NCI-H1092 treated with DMSO at 0.1 percent for 48 hours (cell line): ENCODE measurements at places on chromosomes 7 and 10.

DNA sequence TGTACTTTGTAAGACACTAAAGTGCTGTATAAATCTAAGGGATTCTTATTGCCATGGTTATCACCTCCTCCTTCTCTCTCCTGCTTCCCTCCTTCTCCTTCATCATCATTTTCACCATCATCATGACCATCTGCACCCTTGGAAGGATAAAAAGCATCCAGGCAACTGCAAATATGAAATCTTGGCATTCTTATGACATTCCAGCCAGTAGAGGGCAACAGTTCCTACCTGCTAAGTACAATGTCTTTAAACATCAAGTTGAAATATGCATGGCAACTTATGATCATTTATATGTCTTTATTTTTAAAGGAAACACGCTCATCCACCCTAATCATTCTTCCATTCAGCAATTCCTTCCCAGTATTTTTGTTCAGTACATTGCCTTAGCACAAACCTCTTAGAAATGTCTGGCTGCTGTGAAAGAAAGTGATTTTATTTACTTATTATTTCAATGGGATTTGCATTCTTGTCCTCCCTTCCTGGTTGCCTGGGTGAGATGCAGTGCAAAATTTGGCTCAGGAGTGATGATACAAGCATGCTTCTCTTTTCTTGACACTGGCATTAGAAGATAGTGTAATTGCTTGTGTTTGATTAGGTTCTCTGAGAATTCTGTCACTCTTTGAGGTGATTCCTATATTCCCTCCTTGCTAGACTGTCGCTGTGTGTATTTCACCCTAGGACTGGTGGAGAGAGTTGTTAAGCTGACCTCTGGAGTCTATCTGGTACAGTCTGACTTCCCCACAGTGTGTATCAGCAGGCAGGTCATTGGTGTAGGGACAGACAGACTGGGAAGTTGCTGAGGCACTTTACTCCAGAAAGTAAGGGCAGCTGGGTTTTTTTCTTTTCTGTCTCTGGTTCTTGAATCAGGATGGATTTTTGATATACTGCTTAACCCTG lies 188.5 kb upstream of the BMPER start:
- DNase-seq, result peak; percentile 28

GRCh38 chr7:40761762-40762560 lies 627.2 kb downstream of the SUGCT start:
- DNase-seq, result no peak

DNA sequence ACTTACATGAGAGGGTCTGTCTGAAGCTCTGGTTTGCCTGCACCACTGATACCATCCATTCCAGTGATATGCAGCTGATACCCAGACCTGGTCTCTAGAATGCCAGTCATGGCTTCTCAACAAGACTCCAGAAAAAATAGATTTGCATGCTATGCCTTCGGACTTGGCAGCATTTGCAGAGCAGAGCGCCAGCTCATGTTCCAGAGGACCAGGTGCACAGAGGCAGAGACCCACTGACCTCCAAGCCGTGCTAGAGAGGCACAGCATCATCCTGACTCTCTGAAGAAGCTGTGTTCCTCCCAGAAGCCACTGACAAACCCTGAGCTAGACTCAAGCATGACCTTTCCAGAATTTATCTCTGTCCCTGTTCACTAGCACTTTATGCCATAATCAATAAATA lies 6.9 kb upstream of the PRKAG2 start:
- DNase-seq, result no peak

- DNase-seq, result no peak
Measured at GRCh38 chr10:93573051-93573909, 6.8 kb downstream of the FFAR4 start.

GRCh38 chr7:22544245-22544644 lies 44.3 kb upstream of the STEAP1B start:
- no peak for DNase-seq

DNA sequence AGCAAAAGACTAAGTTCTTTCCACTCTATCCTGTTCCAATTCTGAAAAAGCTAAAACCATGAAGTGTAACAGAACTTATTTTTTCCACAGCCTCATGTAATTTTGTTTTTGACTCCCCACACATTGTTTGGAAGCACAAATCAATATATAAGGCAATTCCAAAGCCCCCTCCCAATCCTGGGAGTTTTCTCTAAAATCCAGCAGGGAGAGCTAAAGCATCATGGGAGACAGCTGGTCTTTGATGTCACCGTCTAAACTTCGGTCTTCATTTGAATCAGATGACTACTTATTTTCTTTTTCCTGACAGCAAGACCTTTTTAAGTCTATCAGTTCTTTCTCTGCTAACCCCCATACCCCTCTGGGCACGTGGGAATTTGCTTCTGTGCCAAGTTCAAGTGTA lies 33.3 kb upstream of the PON1 start:
- peak; percentile 20 for DNase-seq

DNA sequence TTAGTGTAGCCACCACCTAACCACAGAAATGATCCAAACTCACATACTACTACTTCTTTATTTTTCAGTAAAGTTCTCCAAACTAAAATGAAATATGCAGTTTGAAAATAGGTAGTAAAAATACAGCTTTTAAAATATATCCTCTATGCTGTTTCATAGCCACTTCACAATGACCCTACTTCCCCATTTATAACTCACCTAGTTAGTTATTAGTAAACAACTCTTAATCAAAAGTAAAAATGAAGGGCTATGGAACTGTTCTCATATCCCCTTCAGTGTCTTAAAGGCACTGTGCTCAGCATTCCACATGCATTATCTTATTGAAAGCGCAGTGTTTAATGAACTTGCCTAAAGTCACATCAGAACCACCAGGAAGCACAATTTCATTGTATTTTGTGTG lies 43.5 kb downstream of the KMT2C start:
- DNase-seq, result no peak

DNA sequence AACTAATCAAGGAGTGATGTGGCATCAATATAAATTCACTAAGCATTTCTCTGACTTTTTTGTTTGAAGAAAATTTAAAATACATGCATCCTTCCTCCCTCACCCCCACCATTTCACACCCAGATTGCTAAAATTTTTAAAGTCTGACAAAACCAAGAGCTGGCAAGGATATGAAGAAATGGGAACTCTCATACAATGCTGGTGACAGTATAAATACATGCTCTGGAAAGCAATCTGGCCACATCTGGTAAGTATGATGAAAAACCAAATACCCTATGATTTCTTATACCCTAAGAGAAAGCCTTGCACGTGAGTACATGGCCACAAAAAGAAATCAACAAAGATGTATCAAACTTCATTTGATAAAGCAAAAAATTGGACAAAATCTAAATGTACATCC lies 31.2 kb downstream of the P4HA1 start:
- no peak for DNase-seq

GRCh38 chr7:26550492-26550891 lies 258.8 kb downstream of the SNX10 start:
- DNase-seq, result no peak

DNA sequence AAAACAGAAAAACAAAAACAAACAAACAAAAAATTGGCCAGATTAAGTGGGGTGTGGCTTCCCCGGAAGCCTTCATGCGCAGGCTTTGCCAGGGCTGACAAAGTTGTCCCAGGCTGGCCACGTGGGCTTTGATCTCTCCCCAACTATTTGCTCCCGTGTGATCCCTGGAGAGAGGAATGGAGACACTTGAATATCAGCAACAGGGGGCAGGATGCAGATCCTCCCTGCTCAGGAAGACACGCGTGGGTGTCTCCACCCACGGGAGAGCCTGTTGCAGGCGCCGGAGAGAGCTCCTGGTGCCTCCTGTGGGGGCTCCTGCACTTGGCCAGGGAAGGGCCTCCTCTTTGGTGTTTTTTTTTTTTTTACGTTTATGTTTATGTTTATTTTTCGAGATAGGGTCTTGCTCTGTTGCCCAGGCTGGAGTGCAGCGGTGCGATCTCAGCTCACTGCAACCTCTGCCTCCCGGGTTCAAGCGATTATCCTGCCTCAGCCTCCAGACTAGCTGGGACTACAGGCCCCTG lies 19.0 kb downstream of the TRIM56 start:
- DNase-seq, result no peak

DNA sequence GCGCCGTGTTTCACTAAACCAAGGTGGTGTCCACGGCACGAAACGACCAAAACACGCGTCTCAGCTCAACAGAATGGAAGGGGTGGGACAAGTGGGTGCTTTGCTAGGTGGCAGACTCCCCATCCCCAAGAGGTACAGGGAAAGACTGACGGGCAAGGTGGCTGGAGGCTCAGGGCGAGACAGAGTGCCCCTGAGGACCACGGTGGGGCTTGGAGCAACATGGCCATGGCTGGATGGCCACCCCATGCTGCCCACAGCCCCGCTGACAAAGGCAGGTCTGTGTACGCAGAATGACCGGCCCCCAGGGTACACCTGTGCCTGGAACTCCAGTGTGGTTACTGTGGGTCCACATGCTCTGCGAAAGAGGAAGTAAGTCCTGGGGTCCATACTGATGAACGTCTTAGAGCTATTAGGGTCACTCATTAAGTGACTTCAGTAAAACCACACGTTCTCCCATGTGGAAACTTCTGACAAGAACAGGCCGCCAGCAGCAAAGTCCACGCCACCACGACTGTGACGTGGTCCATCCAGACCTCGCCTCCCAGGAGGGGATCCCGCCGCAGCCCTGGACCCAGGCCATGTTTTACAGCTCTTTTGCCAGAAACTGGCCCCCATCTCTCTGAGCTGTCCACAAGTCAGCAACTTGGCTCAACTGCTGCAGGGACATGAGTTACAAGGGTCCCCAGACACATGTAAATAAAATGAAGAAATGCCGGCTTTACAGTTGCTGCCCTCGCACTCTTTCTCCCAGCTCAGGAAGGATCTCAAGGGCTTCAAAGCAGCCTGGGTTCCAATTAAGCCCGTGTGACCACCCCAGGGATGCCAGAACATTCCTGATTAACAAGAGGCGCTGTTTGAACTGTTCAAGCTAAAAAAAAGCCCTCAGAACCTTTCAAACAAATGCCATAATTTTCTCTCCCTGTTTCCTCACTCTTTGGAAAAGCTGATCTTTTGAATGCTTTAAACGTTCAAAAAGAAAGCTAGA lies 66.8 kb downstream of the MAD1L1 start:
- no peak for DNase-seq

DNA sequence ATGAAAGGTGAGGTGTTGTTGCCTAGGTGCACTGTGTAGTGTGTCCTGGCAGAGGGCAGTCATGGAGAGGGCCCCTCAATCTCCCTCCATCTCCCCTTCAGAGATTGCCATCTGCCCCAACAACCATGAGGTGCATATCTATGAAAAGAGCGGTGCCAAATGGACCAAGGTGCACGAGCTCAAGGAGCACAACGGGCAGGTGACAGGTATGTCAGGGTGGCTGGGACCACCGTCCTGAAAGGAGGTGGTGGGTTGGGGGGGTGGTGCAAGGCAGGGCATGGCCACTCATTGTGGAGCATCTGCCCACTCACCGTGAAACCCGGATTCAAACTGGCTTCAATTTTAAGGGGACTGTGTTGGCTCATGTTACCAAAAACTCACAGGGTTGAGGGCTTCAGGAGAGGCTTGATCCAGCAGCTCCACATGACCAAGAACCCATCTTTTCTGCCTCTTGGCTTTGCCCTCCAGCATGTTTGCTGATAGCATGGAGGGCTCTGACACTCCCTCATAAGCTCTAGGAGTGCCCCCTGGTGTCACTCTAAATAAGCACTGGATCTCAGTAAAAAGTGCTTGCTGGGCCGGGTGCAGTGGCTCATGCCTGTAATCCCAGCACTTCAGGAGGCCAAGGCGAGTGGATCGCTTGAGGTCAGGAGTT lies 12.2 kb downstream of the ARPC1B start:
- DNase-seq, result no peak

- DNase-seq, result no peak
Measured at GRCh38 chr10:130795819-130796218, 515.7 kb downstream of the TCERG1L start.

- peak; percentile 77 for DNase-seq
Measured at GRCh38 chr7:815284-816216, 16.7 kb upstream of the SUN1 start.
